A673 (cell line): ENCODE measurements at places on chromosomes 3 and 15. TPM values are rescaled to one million over a fixed set of nuclear protein-coding genes. Genes with fewer than 3 reads are reported as not detected.
A peak's percentile ranks its signal among the peaks of the same experiment; 100 is the strongest.

GRCh38 chr15:28933710-28934445 is 48.1 kb downstream of the APBA2 start:
- no peak for DNase-seq

DNA sequence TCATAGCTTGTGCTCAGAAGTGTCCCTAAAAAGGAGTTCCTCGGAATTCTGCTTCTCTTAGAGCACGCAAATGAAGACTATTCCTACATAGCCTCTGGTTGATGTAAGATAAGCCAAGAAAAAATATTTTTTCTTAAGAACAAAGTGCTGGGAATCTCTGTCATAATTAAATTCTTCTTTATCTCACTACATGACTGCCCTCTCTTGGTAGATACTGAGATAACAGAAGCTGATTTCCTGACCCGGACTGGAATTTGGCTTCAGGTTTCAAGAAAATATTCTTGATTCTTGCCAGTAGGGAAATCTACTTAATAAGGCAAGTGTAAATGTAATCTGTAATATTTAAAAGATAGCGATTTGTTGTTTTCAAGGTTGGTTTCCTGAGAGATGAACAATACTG is 31.3 kb upstream of the SETMAR start:
- DNase-seq = peak; percentile 56

DNA sequence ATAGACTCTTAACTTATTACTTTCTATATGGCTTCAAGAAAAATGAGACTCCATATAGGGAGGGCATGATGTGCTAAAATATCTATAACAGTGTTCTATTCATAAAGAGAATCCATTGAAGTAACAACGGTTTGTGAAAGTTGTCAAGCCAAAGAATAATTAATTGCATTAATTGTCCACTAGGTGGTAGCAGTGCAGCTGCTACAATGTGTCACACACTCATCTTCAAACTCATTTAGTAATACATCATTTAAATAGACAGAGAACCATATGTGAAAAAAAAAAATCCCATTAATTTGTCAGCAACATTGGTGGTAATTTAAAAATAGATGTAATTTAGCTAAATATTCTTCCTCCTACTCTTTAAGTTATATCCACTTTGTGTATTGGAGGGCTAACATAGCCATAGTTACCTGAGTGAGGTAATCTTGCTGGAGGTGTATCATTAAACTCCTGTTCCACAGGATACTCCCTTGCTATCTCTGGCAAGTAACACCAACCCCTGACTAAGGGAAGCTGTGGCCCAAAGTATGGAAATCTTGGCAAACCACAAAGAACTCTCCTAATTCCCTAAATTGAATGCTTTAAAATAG is 3.7 kb upstream of the CPA3 start:
- DNase-seq = peak; percentile 56

GRCh38 chr15:22973286-22973685 is 6.9 kb downstream of the CYFIP1 start:
- no peak for DNase-seq

- DNase-seq = no peak
Observed at GRCh38 chr3:148751461-148751860, 53.8 kb downstream of the AGTR1 start.

DNA sequence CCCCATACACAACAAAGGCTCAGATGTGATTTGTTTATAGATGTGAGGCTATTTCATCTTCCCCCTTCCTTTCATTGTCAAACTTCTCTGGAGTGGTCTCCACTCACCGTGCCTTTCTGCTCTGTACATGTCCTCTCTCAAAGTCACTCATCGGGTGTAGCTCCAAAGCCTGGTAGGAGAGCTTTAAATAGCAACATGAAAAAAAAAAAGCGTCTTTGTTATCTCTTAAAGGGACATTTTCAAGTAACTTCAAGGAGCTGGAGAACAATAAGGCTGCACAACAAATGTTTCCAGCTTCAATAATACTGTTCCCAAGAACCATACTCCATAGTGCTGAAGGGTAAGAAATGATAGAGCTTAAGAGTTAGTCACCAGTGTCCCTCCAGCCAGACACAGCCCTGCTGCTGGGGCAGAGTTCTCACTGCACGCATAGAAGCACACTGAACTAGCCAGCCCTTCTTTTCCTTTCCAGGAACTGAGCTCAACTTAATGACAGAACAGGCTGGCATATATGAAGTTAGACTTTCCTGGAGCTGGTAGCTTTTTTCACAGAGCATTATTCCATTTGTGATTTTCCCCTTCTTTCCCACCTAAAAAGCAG is 8.1 kb downstream of the FBXO40 start:
- no peak for DNase-seq

GRCh38 chr15:59738676-59739075 is 49.6 kb upstream of the BNIP2 start:
- no peak for DNase-seq

- DNase-seq = no peak
Observed at GRCh38 chr3:64638981-64639481, 48.8 kb downstream of the ADAMTS9 start.

GRCh38 chr3:8962226-8962861 is 928 bp downstream of the RAD18 start:
- no peak for DNase-seq

GRCh38 chr3:177379045-177379444 is 181.8 kb upstream of the TBL1XR1 start:
- DNase-seq = no peak

DNA sequence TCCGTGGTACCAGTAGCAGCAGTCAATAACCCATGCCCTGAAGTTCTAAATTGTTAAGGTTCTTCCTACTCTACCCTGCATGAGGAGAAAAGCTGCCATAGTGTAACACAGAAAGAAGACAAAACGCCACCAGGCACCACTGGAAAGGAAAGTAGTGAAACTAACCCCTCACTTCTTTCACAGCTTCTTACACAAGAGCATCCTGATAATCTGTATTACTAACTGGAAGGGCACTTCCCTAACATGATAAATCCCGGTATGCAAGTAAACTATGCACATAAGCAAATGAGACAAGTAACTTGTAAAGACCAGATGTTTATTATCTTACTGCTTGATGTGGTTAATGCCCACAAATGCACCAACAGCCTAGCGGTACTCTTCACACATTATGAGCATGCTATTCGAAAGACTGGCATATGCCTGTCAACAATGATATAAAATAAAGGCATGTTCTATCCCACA is 141.3 kb downstream of the ADAM10 start:
- no peak for DNase-seq

DNA sequence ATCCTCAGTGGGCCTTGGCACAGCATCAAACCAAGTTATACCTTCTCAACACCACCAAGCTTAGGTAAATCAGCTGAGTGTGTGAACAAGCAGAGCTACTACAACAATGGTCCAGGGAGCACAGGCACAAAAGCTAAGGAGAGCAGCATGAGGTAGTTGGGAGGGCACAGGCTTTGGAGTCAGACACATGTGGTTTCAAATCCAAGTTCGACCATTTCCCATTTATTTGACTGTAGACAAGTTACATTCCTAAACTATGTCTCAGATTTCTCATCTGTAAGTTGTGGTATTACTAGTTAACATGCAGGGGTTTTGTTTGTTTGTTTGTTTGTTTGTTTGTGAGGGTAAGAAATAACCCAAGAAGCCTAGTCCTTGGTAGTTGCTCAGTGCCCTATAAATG is 46.9 kb downstream of the MLH1 start:
- no peak for DNase-seq

DNA sequence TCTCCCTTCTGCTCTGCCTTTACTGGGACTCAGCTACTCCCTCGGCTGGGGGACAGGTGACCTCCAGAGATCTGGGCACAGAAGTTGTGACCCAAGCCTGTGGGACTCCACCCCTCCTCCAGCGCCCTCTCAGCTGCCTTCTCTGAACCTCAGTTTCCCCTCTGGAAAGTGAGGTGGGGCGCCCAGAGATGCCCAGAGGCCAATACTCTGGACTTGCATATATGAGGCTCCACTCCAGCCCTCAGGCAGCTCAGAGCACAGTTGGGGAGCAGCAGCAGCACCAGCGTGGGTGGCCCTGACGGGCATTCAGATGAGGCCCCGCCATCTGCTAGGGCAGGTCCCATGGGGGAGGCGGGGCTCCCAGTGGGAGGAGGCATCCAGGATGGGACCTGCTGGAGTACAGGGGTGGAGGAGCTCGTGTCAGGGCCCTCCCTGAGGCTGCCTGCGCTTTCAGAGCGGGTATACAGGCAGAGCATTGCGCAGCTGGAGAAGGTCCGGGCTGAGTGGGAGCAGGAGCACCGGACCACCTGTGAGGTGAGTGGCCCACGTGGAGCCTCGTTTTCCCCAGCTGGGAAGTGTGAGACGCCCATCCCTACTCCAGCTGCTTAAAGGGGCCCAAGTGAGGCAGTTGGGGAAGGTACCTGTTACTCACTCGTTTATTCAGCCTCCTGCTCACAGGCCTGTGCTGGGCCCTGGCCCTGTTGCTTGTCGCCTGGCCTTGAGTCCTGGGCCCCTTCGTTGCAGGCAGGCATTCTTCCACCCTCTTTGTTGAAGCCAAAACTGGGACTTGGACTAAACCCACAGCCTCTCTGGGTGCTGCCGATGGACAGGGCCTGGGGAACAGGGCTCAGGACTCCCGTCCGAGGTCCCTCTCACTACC is 35.4 kb downstream of the PSTPIP1 start:
- DNase-seq = peak; percentile 67

GRCh38 chr3:10495003-10495402 is 10.4 kb downstream of the ATP2B2 start:
- DNase-seq = no peak

DNA sequence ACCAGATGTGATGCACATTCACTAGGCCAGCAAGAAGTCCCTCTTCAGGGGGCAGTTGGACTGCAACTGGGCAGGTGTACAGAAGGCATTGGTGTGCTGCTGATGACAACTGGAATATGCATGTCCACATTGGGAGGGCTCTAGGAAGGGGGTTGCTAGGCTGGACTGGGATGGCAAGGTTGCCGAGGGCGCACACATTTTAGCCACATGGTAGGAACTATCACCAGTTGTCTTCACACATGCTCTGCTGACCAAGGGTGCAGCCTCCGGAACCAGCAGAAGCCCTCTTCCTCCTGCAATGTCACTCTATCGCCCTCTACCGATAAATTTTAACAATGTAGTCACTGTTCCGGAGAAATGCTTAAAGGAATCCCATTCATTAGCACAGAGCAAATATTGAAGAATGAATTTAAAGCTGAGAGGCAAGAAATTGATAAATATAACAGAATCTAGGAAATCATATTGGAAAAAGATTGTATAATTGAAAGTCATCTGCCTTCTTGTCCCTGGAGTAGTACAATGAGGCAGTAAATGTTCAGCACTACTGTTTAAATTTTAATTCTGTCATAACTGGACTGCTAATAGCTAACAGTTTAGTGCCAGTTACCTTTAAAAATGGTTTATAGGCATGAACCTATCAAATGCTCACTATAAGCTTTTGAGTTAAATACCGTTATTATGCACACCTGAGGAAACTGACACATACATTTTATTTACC is 22.6 kb upstream of the LYSMD4 start:
- peak; percentile 76 for DNase-seq

- no peak for DNase-seq
Observed at GRCh38 chr15:63668601-63669000, 71.4 kb downstream of the FBXL22 start.

GRCh38 chr15:76976572-76977270 is 18.2 kb upstream of the PSTPIP1 start:
- DNase-seq = no peak

- no peak for DNase-seq
Observed at GRCh38 chr15:55859681-55860080, 116.7 kb upstream of the PRTG start.

DNA sequence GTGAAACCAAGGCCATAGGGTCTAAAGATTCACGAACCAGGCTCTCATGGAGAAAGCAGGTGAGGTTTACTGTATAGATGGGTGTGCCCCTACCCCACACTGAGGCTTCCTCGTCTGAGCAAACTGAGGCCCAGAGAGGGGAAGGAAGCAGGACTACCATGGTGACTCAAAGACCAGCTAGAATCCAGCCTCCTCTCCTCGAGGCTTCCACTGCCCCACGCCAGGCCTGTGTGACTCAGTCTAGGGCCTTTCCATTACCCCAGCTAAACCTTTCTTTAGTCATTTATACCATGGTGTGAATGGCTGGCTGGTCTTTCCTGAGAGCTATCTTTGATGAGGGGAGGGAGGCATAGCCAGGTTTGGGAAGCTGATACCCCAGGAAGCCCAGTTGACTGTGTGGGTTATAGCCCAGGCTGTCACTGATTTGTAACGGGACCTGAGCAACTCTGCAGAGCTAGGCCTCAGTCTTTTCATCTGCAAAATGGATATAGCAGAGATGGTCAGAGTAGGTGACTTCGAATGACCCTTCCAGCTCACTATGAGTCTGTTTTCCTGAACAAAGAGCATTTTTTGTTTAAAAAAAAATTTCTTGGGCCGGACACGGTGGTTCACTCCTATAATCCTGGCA is 3.0 kb upstream of the RHO start:
- no peak for DNase-seq

NPAP1 gene
- not detected in 2 replicates for total RNA-seq

MSL2 gene
- 37.9 and 38.1 TPM in 2 replicates for total RNA-seq

HTR3E gene
- not detected in 2 replicates for total RNA-seq

CDCP1 gene
- total RNA-seq = 0.13 and 0.70 TPM in 2 replicates

BCL6 gene
- 30.3 and 31.7 TPM in 2 replicates for total RNA-seq

KIAA1143 gene
- total RNA-seq = 24.3 and 24.6 TPM in 2 replicates

RLBP1 gene
- total RNA-seq = not detected in 2 replicates

TAGLN3 gene
- 0.37 TPM in 1 of 2 replicates, not detected in the other for total RNA-seq

PROK2 gene
- 1.2 and 1.6 TPM in 2 replicates for total RNA-seq

NOX5 gene
- not detected in 2 replicates for total RNA-seq

EDEM1 gene
- 31.4 and 32.1 TPM in 2 replicates for total RNA-seq

ACVR2B gene
- 6.4 and 9.2 TPM in 2 replicates for total RNA-seq

ASTE1 gene
- total RNA-seq = 7.3 and 8.1 TPM in 2 replicates

PRRT3 gene
- 1.1 and 1.8 TPM in 2 replicates for total RNA-seq

IL17RB gene
- total RNA-seq = not detected in 2 replicates

SLC24A5 gene
- not detected in 2 replicates for total RNA-seq

LARP6 gene
- 53.6 and 57.8 TPM in 2 replicates for total RNA-seq
